Choroid plexus epithelial cell (primary cell): ENCODE measurements at places on chromosomes 7 and 10.

GRCh38 chr7:119343289-119343688 lies 929.7 kb upstream of the KCND2 start:
- no peak for DNase-seq

DNA sequence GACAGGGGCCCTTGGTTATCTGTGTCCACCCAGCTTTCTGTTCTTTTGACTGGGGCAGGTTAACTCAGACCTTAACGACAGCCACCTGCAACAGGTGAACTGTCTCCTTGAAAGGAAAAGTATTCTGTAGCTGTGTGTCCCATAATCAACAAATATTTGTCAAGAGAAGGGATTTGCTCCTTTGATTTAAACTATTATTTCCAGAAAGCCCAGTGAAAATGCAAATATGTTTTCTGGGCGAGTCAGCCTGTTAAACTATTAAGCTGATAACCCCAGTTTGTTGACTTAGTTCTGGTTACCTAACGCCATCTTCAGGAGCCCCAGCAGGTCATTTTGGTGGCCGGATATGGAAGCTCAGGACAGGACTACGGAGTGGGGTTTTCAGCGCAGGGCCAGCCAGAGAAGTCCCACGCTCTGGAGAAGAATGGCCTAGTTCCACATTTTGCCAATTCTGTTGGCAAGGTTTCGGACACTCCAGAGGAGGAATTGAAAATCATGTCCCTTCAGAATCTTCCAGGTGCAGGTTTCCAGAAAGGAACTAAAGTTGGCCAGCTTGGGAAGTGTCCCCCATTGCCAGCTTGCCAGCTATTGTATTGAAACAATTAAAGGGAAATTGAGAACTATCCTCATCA lies 54.5 kb downstream of the ADRA2A start:
- no peak for DNase-seq

- no peak for DNase-seq
These were observed 214.9 kb downstream of the LRMDA start for GRCh38 chr10:75646218-75646915.

GRCh38 chr7:2928613-2929311 lies 84.7 kb upstream of the GNA12 start:
- no peak for DNase-seq

DNA sequence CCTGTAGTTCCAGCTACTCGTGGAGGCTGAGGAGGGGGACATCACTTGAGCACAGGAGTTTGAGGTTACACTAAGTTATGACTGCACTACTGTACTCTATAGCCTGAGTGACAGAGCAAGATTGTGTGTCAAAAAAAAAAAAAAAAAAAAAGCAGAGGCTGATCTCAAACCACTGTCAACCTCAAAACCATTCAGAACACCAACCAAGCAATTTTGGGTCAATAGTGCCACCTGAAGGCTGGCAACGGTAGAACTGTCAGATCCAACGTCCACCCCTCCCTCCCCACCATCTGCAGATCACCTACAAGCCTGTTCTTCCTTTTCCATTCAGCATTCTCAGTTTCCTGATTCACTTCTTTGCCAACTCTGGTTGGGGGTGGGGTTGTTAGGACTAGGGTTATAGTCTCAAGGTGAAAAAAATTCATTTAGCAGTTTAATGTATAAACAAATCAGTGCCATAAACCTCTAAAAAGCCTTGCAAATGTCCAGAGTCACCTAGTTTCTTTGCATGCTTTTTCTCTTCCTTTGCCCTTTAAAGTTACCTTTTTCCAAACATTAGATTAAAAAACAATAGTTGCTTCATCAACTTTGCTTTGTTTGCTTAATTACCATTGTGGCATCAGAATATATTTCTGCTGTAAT lies 2.6 kb downstream of the MRPS33 start:
- peak; percentile 76 for DNase-seq

DNA sequence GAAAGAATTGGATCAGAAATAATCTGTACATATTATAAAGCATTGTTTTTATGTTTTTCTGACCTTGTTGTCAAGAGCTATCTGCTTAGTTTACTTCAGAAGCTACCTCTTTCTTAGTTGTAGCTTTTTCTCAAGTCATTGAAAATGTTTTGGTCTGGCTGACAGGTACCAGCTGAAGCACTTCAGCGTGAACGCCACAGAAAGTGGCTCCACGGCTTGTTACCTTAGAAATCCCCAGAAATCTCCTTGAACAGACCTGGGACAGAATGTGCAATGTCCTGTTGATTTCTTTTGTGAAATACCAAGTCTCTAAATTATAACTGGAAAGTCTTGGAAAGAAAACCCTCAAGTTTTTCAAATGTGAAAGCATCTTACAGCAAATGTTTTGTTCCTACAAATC lies 96.8 kb downstream of the ZMYND11 start:
- DNase-seq = no peak

DNA sequence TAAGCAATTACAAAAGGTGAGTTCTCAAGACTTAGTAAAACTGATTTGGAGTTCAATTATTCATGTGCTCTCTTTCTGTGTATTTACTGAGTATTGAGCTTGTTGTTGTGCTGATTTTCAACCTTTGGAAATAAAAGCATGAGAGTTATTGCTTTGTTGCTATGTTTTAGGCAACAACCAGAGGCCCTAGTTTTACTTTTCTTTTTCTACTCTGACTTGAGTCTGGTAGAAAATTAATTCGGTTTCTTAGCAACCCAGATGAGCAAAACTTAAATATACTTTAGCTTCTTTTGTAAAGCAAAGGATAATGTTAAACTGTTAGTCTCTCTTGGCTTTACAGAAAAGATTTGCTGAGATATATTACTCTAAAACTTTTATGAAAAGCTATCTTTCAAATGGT lies 66.4 kb upstream of the SCIN start:
- DNase-seq = no peak

DNA sequence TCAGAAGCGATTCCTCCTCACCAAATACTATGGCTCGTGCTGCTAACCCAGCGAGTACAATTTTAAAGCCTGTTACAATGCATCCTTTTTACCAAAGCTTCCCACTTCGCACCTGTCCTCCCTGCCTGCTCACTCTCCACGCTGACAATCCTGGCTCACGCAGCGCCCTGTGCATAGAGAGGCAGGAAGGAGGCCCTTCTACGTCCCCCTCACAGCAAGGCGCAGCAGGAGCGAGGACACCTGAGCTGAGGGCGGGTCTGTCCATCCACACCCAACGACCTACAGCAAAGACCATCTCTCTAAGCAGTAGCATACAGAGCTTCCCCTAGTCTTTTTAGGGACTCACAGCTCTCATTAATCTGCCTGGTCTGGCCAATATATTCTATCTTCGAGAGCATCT lies 46.0 kb downstream of the MKI67 start:
- DNase-seq = no peak

DNA sequence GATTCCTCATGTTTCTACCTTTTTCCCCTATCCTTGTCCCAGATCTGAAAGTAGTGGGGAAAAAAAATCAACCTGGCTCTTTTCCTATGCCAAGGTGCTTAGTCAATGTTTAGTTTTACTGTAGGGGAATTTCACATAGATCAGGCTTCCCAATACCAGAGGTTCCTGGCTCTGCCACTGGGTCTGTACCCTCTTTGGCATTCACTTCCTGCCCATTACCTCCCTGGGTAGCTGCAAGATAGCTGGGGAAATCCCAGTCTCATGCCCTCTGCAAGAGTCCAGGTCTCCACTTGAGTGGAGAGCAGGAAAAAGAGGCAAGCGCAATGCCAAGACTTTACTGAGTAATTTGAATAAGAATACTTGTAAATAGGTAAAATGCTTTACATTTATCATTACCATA lies 3.5 kb upstream of the BPGM start:
- no peak for DNase-seq

DNA sequence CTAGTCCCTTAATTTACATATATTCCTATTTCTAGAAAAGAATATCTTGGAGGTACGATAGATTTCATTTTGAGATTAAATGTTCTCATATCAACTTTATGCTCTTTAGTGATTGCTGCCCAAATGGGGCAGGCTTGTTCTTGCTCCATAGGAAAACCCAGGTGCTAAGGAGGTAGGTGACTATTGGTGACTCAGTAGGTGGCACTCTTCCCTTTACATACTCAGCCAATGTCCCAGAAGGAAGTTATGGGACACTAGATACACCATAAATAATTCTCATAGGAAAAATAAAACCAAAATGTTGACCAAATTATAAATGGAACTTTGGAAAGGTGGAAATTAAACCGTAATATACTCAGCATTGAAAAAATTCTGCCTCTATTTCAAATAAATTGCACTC lies 4.0 kb downstream of the SKAP2 start:
- DNase-seq = no peak

DNA sequence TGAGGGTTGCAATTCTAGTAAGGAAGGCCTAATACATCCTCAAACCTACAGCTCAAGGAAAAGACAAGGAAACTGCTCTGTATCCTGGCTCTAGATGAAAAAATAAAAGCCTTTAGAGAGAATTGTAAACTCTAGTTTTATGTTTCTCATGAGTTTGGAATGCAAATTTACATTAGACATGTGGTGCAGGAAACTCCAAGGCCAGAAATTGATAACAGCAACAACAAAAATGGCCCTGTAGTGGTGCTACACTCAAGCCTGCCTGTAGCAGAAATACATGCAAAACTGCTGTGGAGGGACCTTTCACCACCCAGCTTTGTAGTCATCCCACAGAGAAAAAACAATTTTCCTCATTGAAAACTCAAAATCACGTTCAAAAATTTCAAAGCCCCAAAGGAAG lies 546.7 kb upstream of the LRRN3 start:
- DNase-seq = peak; percentile 26

DNA sequence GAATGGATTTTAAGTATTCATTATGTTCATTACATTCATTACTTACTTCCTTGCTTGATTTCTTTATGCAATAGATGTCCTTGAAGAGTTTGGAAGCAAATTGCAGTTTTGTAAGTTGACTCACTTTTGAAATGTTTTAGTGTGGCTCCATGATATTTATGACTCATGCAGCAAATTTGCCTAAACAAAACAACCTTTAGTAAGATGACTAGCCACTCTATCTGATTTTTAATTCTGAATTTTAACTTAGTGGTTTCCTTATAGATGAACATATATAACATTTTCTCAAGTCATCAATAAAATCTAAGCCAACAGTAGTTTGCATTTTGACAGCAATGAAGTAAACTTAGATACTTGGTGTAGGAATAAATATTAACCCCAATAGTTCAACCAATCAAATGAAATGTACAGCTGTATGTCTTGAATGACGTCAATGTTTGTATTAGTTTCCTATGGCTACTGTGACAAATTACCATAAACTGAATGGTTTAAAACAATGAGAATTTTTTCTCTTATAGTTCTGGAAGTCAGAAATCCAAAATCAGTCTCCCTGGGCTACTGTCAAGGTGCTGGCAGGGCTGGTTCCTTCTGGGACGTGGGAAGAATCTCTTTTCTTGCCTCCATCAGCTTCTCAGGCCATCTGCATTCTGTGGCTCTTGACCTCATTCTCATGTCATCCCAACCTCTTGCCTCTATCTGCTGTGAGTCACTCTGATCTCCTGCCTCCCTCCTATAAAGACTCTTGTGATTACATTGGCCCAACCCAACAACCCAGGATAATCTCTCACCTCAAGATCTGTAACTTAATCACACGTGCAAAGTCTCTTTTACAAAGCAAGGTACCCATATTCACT lies 73.4 kb downstream of the AHR start:
- DNase-seq = peak; percentile 97

GRCh38 chr10:96422525-96422924 lies 63.7 kb upstream of the OPALIN start:
- no peak for DNase-seq

GRCh38 chr7:409339-410281 lies 110.0 kb downstream of the PDGFA start:
- no peak for DNase-seq

DNA sequence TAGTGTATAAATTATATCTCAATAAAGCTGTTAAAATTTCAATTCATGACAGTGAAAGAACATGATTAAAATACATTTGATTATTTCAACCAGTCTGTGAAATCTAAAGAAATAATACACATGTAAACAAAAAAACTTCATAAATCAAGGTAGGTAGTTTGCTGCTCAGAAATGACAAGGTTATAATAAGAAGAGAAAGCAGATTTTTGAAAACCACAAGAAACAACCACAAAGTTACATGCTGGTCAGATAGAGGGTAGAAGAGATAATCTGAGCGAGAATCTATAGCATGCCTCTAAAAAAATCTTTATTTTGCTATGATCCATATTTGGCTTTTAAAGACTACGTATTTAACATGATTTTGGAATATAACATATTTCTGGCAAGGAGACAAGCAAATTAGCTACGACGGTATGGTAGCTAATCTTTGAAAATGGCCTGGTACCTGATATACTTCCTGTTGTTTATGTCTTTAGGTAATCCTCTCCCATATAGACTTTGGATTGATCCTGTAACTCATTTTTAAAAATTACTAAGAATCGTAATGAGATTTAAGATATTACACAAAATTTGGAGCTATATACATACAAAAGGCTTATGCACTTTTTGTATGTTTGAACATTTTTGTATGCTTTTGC lies 23.5 kb upstream of the VCL start:
- no peak for DNase-seq

DNA sequence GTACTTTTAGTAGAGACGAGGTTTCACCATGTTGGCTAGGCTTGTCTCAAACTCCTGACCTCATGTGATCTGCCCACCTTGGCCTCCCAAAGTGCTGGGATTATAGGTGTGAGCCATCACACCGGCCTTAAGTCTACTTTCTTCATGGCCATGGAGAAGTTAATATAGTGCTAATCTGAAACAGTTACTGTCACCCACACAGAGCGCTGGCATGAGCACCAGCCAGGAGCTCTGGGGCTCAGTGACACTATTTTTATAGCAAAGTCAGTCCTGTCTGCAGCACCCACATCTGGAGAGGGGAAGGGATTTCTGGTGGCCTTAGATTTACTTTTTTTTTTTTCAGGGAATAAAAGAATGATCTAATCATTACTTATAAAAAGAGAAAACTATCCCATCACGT lies 21.3 kb downstream of the DNAJC12 start:
- DNase-seq = no peak

DNA sequence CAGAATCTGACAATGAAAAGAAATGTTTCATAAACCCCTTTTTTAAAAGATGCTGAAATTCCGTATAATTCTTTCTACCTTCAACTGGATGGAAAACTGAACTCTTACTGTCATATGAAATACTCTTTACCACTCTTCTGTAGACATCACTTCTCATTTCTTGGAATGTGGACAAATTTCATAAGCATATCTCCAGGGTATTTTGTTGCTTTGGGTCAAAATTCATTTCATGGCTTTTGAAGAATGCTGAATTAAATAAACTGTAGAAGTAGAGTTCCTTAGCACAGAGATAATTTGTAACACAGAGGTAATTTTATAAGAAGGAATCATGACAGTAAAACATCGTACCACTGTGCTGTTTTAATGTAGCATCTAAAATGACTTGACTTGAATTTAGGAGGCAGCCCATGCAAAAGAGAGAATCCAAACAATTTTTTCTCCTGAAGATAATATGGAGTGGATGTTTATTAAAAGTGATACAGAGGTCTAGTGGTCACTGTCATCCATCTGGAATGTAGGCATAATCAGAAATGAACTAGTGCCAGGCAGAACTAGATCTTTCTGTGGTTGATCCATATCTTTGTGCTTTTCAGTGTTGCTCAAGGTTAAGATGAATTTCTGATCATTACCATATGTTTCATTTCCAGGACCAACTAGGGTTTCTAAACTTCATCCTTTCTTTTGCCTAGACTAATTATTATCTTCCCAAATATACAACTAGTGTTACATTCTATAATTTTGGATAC lies 492.0 kb downstream of the KIF20B start:
- peak; percentile 75 for DNase-seq

- peak; percentile 12 for DNase-seq
These were observed 160.4 kb downstream of the MGMT start for GRCh38 chr10:129627442-129627841.

GRCh38 chr7:93015101-93015778 lies 102.5 kb downstream of the SAMD9 start:
- peak; percentile 69 for DNase-seq
